ENCODE measurements at places on chromosomes 7 and 10.

DNA sequence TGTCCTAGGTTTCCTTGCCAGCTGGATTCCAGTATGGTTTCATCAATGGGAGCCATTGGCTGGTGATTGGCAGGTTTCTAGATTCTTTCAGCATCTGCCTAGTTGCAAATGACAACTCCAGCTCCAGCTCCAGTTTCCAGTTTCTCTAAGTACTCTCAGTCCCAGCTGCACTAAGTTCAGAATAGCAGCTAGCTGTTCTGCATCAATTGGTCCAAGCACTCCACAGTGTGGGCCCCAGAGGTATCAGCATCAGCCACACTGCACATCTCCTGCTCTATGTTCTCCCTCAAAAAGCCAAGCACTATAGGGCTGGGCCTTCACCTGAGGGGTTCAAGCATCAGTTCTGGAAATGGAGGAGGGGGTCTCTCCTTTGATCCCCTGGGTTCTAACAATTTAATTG is 143.4 kb downstream of the VPS50 start:
- no peak for DNase-seq

DNA sequence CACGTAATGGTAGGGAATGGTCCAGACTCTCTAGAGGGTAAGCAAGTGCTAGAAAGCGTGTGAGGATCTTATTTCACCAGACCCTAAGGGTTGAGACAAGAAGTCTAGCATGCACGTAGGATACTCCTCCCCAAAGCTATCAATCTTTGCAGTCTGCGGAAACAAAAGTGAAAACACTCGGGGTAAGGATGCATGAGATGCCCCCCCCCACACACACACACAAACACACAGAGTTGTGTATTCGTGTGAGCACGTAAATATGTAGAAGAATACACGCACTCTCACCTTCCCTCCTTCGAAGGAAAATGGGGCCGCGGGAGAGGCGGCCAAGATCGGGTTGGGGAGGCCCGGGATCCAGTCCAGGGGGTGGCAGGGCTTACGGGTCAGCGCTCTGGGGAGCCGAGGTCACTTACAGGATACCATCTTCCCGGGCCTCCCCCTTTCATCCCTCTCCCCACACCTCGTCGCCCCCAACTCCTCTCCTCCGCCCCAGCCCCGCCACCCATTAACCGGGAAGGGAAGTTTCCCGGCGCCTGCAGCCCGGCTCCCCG is 455 bp downstream of the CUL2 start:
- DNase-seq = peak; percentile 4

- DNase-seq = peak; percentile 49
Measured at GRCh38 chr7:102125127-102125596, 161.5 kb upstream of the SH2B2 start.

DNA sequence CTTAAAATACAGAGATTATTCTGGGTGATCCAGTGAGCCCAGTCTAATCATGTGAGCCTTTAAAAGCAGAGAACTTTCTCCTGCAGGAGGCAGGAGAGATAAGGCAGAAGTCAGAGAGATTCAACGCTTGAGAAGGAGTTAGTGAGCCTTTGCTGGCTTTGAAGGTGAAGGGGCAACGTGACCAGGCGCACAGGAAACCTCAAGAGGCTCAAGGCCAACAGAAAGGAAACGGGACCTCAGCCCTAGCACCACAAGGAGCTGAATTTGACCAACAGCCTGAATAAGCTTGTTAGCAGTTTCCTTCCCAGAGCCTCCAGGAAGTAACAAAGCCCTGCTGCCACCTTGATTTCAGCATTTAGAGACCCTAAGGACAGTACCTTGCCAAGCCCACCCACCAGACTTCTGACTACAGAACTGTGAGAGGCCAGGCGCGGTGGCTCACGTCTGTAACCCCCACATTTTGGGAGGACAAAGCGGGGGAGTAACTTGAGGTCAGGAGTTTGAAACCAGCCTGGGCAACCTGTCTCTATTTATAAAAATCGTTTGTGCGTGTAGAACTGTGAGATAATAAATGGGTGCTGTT is 87.3 kb upstream of the KAT6B start:
- no peak for DNase-seq

DNA sequence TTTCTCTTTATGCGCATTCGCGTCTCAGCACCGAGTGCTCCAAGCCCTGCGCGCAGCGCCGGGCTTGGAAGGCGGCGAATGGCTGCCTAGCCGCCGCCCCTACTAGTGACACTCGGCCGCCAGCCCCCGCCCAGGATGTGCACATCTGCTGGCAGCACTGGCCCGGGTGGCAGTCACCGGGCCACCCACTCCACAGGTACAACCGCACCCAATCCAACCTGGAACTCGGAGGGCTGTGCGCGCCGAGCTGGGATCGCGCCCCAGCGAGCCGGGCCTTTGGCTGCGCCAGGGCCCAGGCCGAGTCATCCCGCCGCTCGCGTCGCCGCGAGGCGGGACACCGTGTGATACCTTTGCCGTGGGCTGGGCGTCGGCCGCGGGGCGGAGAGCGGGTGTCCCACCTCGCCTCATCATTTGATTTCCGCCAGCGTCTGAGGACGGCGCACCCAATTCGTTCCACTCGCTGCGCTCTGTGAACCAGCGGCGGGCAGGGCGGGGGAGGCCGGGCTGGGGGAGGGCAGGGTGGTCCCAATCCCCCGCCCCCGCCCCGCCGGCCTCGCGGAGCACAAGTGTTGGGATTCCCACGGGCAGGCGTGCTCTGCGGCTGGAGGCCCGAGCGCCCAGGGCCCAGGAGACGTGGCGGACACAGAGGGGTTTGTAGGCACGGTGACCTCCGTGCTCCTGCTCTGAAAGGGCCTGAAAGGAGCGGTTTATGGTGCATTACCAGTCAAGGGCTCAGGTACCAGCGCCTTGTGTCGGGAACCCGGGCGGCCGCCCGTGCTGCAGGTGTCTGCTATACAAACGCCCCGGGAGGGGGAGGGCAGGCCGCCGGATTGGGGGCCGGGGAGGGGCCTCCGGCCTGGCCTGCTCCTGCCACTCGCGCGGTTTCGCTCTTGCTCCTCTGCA is 17.8 kb upstream of the PTF1A start:
- no peak for DNase-seq

GRCh38 chr10:76388321-76389023 is 957.0 kb downstream of the LRMDA start:
- DNase-seq = no peak

GRCh38 chr7:120523985-120524384 is 251.0 kb downstream of the KCND2 start:
- no peak for DNase-seq

- DNase-seq = no peak
Measured at GRCh38 chr7:47217086-47217485, 364.8 kb downstream of the TNS3 start.

DNA sequence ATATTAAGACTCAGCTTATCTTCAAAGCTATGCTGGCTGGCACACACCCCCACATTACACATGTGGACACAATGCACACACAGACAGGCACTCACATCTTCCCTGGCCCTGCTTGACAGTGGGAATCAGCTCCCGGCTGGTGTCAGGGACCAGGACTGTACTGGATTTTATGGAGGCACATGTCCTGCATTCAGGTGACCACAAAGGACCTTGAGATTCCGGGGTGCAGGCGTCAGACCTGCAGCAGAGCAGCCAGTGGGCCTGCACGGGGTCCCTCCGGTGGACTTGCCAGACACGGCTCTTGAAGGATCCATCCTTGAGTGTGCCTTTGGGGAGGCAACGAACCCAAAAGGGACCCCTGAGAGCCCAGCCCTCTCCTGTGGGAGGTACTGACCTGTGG is 1.9 kb downstream of the CNPY1 start:
- DNase-seq = no peak

- DNase-seq = no peak
Measured at GRCh38 chr10:73924935-73925334, 14.0 kb downstream of the PLAU start.

DNA sequence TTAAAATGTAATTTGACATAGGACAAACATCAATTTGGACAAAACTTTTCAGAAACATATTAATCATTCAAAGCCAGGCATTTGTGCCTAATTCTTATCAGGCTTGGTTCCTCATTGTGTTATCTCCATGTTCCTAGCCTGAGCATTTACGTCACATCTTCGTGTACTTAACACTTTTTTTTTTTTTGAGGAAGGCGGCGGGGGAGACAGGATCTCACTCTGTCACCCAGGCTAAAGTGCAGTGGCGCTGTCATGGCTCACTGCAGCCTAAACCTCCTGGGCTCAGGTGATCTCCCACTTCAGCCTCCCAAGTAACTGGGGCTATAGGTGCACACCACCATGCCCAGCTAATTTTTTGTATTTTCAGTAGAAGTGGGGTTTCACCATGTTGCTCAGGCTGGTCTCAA is 19.8 kb downstream of the HNRNPA2B1 start:
- no peak for DNase-seq

DNA sequence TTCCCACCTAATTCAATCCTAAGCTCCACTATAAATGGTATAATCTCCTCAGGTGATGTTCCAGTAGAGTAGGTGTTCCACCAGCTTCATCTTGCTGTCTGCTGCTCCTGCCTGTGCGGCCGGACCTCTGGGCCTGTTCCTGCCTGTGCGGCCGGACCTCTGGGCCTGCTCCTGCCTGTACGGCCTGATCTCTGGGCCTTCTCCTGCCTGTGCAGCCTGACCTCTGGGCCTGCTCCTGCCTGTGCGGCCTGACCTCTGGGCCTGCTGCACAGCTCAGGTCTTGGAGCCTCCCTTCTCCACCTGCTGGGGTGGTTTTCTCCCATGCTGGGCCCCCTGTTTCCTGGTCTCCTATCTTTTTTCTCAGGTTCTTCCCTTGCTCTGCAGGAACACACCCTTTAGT is 117.8 kb downstream of the USP6NL start:
- DNase-seq = no peak

DNA sequence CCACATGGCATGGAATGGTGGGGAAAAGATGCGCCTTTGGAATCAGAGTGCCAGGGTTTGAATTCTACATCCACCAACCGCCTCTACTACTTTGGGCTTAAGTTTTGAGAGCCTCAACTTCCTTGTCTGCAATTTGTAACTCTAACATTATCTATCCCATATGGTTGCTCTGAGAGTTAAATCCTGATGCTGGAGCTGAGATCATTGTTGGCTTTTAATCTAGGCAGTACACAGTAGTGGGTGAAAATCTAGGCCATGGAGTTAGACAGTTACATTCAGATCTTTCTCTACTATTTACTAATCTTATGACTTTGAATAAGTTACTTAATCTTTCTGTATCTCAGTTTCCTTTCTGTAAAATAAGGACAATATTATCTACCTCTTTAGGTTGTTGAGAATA is 149.7 kb upstream of the AOAH start:
- DNase-seq = no peak

DNA sequence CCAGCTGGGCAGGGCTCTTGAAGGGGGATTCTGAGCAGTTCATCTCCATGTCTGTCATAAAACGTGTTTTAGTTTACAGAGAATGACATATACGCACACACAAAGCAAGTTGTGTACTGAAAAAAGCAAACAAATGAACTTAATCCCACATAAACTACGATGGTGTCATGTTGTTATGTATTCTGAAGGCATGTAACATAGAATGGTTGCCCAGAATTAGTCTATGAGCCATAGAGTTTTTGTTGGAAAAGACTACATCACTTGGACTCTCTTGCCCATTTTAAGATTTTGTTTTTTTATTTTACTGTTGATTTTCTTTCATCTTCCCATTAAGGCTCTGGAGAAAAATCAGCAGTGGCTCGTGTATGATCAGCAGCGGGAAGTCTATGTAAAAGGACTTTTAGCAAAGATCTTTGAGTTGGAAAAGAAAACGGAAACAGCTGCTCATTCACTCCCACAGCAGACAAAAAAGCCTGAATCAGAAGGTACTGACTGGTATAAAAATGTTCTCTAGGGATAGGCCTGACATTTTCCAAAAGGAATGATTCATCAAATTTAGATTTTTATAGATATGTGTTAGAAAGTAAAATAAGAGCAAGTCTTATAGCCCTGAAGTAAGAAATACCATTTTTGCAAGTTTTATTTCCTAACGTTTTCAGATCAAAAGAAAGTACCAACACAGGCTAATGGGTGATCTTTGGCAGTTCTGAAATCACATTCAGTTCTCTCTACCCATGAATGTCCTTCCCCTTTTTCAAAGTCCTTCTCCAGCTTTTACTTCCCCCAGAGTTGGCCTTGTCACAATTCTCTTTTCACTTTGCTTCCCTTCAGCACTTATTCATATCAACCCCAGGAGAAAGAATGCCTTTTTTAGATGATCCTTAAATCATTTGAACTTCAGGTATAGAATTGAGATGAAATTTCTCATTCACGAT is 18.9 kb downstream of the CEP55 start:
- DNase-seq = no peak

GRCh38 chr7:117173035-117173770 is 149.7 kb downstream of the WNT2 start:
- DNase-seq = no peak

DNA sequence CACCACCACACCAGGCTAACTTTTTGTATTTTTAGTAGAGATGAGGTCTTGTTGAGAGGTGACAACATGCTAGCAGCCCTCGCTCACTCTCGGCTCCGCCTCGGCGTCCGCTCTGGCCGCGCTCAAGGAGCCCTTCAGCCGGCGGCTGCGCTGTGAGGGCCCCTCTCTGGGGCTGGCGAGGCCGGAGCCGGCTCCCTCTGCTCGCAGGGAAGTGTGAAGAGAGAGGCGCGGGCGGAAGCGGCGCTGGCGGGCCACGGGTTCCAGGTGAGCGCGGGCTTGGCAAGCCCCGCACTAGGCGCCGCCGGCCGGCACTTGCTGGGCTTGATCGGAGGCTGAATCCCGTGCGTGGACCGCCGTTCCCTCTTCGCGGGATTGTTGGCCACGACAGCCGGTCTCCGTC is 83.0 kb downstream of the EEPD1 start:
- DNase-seq = no peak

GRCh38 chr7:5795752-5796475 is 14.5 kb upstream of the RNF216 start:
- DNase-seq = no peak

GRCh38 chr10:119336599-119336998 is 129.2 kb downstream of the GRK5 start:
- DNase-seq = no peak

GRCh38 chr7:43647339-43647672 is 64.4 kb downstream of the STK17A start:
- DNase-seq = no peak

GRCh38 chr10:11215471-11215870 is 197.8 kb downstream of the CELF2 start:
- DNase-seq = no peak

DNA sequence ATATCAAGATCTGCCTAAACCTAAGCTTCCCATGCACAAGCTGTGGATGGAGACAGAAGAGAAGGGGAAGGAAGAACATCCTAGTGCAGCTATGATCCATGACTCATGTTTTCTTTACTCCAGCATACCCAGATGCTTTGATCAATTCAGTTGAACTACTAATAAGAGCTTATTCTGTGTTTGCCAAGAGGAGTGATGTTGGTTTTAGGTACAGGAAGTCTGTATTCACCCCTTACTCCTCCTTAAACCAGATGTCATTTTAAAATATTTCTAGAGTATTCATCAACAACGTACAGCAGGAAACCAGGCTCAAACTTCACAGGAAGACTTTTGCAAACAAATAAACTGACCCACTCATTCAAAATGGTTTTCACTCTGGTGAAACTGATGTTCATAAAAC is 29.2 kb downstream of the PANK1 start:
- DNase-seq = no peak

- DNase-seq = no peak
Measured at GRCh38 chr7:8037151-8037550, 68.6 kb downstream of the GLCCI1 start.

- no peak for DNase-seq
Measured at GRCh38 chr7:67843001-67843565, 846.5 kb downstream of the TYW1 start.

- no peak for DNase-seq
Measured at GRCh38 chr7:147428075-147428474, 1162.5 kb upstream of the C7orf33 start.

- DNase-seq = no peak
Measured at GRCh38 chr7:86454753-86455152, 189.0 kb upstream of the GRM3 start.

- DNase-seq = no peak
Measured at GRCh38 chr10:44828508-44829142, 82.5 kb upstream of the TMEM72 start.

Measured in thoracic aorta (tissue), 2 donors.